GM03348 (cell line): ENCODE measurements at places on chromosomes 2 and 18.
A peak's percentile ranks its signal among the peaks of the same experiment; 100 is the strongest.

DNA sequence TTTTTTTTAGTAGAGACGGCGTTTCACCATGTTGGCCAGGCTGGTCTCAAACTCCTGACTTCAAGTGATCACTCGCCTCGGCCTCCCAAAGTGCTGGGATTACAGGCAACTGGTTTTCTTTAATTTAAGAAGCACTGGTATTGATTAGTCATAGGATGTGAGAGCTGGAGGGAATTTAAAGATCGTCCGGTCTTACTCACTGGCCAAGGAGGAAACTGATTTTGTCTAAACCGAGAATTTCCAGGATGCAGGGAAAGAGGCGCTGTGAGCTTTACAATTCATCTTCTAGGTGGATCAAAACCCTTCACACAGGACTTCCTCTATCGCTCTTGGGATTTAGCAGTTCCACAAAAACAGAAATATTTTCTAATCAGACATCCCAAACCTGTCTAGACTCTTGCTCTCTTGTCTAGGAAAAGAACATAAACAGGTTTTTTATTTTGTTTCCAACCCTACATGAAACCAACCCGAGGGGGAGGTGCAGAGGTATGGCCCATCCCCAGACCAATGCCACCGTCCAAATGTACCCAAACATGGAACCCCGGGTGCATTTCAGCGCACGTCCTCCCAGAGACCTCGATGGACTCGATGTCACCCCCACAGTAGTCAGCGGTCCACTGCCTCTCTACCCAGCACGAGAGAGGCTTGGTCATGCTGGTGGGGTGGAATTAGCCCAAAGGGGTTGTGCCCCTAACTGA, 12.5 kb upstream of the TUBB6 start:
- no peak for DNase-seq

- peak; percentile 5 for DNase-seq
Measured at GRCh38 chr2:53104263-53104662, 663.3 kb upstream of the CHAC2 start.

- peak; percentile 59 for DNase-seq
Measured at GRCh38 chr2:42125841-42126594, 43.1 kb upstream of the EML4 start.

GRCh38 chr18:29879763-29880162, 1162.8 kb downstream of the DSC3 start:
- DNase-seq, result no peak

- DNase-seq, result no peak
Measured at GRCh38 chr18:74534981-74535649, 815 bp downstream of the CNDP1 start.

DNA sequence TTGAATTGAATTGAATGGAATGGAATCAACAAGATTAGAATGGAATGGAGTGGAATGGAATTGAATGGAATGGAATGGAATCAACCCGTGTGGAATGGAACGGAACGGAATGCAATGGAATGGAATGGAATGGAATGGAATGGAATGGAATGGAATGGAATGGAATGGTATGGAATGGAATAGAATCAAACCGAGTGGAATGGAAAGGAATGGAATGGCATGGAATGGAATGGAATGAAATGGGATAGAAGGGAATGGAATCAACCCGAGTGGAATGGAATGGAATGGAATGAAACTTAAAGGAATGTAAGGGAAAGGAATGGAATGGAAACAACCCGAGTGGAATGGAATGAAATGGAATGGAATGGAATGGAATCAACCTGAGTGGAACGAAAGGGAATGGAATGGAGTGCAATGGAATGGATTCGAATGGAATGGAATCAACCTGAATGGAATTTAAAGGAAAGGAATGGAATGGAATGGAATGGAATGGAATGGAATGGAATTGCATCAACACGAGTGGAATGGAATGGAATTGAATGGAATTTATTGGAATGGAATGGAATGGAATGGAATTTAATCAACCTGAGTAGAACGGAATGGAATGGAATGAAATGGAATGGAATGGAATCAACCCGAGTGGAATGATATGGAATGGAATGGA, 1146.6 kb downstream of the RPIA start:
- DNase-seq, result no peak

GRCh38 chr2:17628349-17629261, 88.1 kb downstream of the VSNL1 start:
- DNase-seq, result peak; percentile 13

- DNase-seq, result no peak
Measured at GRCh38 chr2:241029599-241030332, 31.3 kb downstream of the SNED1 start.

GRCh38 chr2:23385748-23386338, 864 bp downstream of the KLHL29 start:
- peak; percentile 86 for DNase-seq

- no peak for DNase-seq
Measured at GRCh38 chr18:49654347-49654746, 92.5 kb downstream of the LIPG start.

DNA sequence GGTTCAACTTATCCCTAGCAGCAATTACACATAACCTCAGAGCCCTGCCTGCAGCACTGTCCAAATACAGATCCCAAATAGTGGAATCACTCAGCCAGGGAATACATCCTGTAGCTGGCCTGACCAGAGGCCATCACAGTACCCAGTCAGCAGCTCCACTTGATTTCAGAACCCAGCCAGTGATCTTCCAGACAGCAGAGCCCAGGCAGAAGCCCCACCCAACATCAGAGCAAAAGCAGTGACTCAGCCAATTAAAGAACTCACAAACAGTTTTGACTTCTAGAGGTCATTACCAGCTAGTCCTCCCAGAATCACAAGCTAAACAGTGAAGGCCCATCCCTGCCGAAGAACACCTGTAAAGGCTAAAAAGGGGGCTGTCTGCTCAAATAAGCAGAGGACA, 118.0 kb upstream of the SRD5A2 start:
- DNase-seq, result no peak

DNA sequence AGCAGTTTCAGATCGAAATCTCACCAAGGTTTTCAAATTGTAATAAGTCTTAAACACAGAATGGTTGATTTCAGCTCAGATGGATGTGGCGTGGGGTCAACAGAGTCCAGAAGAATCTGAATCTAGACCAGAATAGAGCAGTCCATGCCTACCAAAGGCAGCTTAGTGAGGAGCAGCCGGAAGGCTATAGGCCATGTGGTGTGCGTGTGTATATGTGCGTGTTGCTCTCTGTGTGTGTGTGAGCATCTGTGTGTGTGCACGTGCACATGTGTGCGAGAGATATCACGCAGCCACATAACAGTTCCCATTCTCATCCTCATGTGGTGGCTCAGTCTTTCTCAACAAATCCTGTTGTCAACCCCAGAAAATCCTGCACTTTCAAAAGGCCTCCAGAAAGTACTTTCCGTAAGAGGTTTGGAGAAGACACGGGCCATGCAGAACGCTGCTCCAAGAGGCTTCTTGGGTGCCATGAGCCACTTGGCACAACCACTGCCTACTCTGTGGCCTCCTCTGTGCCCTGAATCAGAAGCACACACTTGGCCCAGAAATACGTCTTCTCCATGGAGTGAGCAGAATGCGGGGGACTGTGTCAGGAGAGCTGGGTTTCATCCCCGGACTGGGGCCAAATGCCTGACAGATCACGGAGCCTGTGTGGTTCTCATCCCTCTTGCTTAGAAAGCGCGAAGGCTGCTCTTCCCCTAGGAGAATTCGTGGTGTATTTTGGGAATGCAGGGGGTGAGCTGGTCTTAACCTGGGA, 67.3 kb downstream of the ACKR3 start:
- no peak for DNase-seq

GRCh38 chr2:98479959-98480524, 35.4 kb downstream of the INPP4A start:
- DNase-seq, result peak; percentile 79
